NAMALWA (cell line): ENCODE measurements at places on chromosomes 7 and 10.
A peak's percentile ranks its signal among the peaks of the same experiment; 100 is the strongest.

- DNase-seq, result no peak
Observed at GRCh38 chr10:1268831-1269230, 212.6 kb downstream of the WDR37 start.

DNA sequence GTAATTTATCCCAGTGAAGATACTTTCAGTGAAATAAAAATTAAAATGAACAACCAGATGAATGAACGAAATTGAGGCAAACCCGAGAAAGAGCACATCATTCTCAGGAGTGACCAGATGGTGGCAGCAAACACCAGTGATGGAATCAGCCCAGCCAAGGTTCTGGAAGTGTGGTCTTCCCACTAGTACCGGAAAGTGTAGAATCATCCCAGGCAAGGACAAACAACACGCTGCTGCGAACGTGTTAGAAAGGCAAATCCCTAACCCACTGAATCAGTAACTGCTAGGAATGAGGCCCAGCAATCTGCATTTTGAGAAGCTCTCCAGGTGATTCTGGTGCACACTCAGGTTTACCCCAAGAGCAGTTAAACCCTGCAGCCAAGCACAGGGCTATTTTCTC lies 15.5 kb upstream of the SLC18A3 start:
- DNase-seq, result peak; percentile 53

- no peak for DNase-seq
Observed at GRCh38 chr10:123446449-123447156, 219.6 kb upstream of the GPR26 start.

GRCh38 chr10:17682236-17682946 lies 38.4 kb downstream of the STAM start:
- DNase-seq, result no peak

GRCh38 chr7:2228921-2229320 lies 3.8 kb downstream of the MAD1L1 start:
- no peak for DNase-seq

DNA sequence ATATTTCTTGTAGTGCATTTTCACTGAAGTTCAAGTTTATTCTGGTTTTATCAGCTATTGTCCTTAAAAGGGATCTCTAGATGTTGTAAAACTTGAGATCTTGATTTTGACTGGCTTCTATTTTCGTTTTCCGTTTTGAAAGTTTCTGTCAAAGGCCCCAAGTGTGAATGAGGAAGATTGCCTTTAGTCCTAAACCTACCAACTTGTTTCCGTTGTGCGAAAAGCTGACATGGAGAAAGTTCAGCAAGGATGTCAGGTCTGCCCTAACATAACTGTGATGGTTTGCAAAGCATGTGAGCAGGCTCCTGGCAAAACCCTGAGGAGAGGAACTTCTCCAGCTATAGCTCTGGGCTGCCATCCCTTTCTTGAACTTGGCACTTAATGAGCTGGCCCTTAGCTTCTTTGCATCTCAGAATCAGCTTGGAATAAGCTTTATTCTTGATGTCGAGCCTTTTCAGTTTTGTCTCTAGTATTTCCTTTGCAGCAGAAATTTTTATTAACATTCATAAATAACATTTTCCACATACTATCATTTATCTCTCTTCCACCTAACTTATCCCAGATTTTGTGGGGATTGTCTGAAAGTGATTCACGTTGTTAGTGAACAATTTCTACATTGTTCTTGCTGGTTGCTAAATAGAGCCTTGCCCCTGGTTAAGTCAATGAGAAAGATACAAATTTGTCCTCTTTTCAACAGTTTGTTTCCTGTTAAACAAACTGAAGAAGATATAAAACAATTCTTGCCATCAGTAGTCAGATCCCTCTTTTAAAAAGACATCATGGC lies 559.4 kb downstream of the SUGCT start:
- no peak for DNase-seq
